ENCODE measurements at places on chromosomes 2 and 18.

DNA sequence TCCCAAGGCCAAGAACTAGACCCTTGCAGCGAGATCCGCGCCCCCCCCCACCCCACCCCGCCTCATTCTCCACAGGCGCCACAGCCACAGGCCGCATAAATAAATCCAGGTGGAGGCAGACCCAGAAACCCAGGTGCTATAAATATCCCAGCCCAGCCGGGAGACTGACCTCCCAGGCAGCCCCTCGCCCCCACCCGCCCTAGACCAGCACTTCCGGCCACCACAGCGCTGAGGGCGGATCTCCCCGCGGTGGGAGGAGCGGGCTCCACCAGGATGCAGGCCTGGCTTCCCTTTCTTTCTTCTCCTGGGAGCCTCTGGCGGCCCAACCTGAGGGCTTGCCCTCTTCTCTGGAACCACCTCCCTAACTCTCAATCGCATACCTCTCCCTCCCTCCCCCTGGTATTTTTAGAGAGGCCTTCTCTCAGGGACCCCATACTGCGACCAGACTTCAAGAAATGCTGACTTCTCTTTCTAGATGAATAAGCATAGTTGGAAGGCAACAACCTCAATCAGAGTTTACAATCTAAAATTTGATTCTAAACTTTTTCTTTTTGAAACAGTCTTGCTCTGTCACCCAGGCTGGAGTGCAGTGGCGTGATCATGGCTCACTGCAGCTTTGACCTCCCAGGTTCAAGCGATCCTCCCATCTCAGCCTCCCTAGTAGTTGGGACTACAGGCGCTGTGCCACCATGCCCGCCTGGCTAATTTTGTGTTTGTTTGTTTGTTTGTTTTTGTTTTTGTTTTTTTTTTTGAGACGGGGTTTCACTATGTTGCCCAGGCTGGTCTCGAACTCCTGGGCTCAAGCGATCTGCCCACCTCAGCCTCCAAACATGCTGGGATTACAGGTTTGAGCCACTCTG is 55.0 kb downstream of the PKDCC start:
- DNase-seq, result no peak

DNA sequence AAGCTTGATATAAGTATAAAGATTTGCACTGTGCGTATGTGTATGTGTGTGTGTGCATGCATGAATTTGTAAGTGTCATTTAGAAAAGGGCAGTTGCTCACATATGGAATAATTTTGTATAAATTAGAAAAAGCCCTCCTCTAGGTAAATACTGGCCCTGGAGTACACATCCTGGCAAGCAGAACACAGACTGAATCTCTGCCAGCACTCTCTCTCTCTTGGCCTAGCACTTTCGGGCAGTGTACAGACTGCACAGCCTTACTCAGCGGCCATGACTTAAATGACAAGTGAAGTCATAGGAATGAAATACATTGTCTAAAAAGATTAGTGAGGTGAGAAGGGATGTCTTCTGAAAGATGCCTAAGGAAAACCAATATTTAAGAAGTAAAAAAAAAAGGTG is 214.1 kb downstream of the RDH14 start:
- DNase-seq, result no peak

- peak; percentile 51 for DNase-seq
Observed at GRCh38 chr18:65737471-65737955, 13.3 kb upstream of the CDH7 start.

DNA sequence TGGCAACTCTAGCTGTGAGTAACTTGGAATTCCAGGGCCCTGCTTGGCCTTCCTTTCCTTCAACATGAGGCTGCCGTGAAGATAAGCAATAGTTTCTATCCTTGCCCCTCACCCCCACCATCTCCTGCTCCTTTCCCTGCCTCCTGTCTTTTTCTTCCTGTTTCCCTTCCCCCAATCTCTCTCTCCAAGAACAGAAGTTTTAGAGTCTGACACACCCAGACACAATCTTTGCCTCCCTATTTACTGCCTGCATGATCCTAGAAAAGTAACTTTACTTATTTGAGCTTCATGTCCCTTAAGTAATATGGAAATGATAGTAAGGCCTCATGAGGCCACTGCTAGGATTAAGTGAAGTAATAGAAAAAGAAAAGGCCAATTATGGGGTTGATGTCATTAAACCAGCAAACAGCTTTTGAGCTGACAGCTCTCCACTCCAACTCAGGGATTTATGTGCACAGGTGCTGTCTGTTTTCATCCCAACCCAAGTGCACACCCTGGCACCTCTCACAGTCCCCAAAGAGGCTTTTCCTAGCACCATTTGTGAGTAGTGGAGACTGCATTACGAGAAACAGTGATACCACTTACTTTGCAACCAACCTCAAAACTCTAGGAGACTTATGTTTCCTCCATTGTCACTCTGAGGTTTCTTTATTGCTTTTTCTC is 123.7 kb upstream of the SIX3 start:
- no peak for DNase-seq

- DNase-seq, result no peak
Observed at GRCh38 chr18:49377742-49378141, 82.7 kb downstream of the DYM start.
